ENCODE measurements at places on chromosomes 11 and 22. TPM values are rescaled to one million over a fixed set of nuclear protein-coding genes. Genes with fewer than 3 reads are reported as not detected.

DNA sequence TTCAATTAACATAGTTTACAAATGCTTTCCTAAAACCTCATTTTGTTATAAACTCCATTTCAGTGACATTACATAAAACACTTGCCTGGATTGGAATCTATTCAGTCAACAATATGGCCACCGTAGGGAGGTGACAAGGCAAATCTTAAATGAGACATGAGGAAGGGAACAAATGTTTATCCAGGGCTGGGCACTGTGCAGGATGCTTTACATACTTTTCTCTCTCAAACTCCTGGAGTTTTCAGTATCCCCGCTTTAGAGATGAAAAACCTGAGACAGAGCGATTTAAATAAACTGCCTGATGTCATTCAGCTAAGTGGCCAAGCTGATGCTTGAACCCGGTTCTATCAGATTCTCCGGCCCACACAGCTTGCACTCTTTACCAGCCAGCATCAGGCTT, 259.9 kb downstream of the CADM1 start:
- DNase-seq = no peak

- DNase-seq = no peak
Observed at GRCh38 chr11:37613031-37613430, 1015.0 kb upstream of the RAG2 start.

DNA sequence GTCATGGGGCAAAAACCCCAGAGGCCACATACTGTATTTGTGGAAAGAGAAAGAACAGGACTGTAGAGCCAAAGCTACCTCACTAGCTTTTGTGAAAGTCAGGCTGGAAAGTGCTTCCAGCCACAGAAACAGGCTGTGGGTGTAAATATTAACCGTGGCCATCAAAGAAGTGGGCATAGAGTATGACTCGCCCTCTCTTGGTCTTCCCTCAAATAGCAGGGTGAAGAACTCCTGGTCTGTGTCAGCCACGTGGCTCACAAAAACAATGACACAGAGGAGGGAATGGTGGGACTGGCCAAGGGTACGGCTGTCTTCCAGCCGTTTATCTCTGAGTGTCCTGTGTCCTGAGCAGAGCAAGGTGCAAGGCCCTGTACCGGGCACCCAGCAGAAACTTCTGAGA, 37.6 kb upstream of the UBASH3B start:
- DNase-seq = no peak

Gene AMPD3
- polyA plus RNA-seq = 10.8 TPM

- DNase-seq = no peak
Observed at GRCh38 chr11:57354699-57355098, 16.5 kb downstream of the P2RX3 start.

Gene RASSF7
- polyA plus RNA-seq = 24.2 TPM

GRCh38 chr11:27672836-27673464, 27.3 kb downstream of the BDNF start:
- peak; percentile 70 for DNase-seq

Gene SOX6
- polyA plus RNA-seq = 1.7 TPM

Gene ANKK1
- polyA plus RNA-seq = not detected

DNA sequence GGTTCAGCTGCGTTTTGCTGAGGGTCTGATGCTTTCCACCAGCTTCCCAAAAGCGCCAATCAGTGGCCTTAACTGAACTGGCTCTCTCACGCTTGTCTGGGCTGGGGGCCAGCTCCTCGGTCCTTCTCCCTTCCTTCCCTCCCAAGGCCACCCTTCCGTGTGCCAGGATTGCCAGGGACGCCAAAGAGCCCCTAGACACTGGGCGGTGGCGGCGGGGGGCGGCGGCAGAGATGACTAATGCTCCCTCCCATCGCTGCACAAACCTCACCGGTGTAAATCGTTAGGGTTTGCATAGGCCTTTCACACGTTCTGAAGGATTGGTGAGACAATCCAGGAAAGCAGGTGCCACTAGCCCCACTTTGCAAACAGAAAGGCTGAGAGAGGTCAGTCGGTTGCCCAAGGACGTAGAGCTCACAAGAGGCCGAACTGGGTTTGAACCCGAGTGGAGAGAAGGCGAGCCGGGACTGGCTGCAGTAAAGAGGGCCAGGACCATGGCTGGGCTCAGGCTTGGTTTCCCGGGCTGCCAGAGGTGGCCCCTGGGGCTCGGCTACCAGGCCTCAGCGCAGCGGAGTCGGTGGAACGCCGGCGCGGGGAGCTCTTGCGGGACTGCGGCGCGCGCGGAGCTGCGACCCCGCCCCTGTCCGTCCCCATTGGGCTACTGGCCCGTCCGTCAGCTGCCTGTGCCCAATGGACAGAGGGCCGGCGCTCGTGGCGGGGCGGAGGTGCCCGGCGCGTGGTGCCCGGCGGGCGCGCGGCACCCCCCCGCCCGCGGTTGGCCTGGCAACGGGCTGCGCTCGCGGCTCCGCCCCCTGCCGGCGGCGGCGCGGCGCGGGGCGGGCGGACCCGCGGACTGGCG, 589 bp upstream of the GNAZ start:
- DNase-seq = peak; percentile 81

Gene KRTAP5-2
- not detected for polyA plus RNA-seq

DNA sequence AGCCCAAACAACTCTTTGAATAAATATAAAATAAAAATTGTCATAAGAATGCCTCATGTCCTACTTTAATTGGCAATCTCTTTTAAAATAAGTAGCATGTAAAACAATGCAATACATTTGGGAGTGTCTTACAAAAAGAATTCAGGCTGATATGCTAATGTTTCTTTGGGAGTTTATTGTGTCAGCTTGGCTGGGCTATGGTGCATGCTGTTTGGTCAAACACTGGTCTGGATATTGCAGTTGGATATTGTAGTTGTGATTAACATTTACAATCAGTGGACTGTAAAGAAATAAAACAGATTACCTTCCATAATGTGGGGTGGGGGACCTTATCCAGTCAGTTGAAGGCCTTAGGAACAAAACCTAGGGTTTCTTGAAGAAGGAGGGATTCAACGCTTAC, 37.0 kb upstream of the B3GAT1 start:
- no peak for DNase-seq

Gene DDTL
- 1.5 TPM for polyA plus RNA-seq

GRCh38 chr11:6646918-6647679, 8.5 kb downstream of the DCHS1 start:
- peak; percentile 56 for DNase-seq

Data from IMR-90 (cell line).